ENCODE measurements at places on chromosomes 1 and 21.

- DNase-seq = peak; percentile 50
Observed at GRCh38 chr1:235270625-235271024, 57.4 kb downstream of the ARID4B start.

DNA sequence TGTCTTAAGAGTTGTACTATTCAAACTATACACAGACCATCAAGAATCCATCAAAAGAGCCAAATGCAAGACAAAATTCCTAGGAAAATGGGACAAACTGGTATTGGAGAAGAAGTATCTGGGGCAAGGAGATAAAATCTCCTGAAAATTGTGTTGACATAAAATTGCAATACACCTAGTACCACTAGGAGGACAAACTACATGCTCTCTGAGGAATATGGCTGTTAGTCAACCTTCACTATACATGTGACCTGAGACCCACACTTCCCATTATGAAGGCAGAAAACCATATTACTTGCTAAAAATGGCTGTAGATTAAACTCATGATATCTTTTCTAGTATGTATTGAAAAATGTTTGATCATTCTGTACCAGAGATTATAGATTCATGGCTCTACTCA lies 30.0 kb downstream of the IRF2BP2 start:
- peak; percentile 39 for DNase-seq

GRCh38 chr1:186653312-186653711 lies 26.9 kb downstream of the PTGS2 start:
- no peak for DNase-seq

- DNase-seq = no peak
Observed at GRCh38 chr1:65955503-65955902, 162.8 kb downstream of the PDE4B start.

DNA sequence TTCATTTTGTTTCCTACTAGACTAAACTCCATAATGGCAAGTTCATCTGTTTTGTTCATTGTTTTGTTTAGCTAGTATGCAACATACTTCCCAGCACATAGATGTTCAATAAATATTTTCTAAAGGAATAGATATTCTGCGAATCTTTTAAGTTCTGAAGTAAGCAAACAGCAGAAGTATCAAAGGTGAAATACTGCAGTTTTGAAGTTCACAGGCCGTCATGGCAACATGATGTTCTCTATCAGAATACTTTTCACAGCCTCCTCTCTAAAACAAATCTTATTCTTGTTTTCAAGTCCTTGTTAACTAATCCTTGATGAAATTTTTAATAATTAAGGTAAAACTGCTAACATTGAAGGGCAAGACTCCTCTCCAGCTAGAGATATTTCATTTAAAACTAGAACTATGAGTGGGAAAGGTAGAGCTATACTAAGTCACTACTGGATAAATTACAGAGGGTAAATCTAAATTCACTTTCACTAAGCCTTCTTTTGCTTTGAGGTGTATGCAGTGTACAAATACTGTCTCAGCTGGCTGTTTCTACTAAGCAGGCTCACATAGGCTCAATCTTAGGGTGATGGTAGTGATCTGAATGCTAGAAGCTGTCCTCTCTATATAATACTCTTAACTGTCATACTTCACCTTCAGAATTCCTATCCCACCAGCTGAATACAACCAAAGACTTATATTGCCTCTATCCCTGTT lies 96.7 kb downstream of the ZZZ3 start:
- DNase-seq = no peak

DNA sequence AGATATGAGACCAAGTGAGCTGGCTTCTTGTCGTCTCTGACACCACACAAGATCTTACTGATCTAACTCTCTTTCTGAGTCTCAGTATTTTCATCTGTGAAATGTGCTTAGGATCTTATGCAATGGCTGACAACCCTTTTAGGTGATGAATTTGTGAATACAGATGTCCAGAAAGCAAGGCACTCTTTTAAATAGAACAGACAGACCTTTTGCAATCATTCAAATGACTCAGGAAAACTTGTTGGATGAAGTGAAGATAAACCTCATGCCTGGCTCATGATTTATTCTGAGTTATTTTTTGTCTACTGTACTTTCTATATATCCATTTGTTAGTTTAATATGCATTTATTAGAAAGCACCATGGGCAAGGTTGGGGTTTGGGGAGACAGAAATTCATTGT lies 411.3 kb downstream of the PTPRU start:
- no peak for DNase-seq

DNA sequence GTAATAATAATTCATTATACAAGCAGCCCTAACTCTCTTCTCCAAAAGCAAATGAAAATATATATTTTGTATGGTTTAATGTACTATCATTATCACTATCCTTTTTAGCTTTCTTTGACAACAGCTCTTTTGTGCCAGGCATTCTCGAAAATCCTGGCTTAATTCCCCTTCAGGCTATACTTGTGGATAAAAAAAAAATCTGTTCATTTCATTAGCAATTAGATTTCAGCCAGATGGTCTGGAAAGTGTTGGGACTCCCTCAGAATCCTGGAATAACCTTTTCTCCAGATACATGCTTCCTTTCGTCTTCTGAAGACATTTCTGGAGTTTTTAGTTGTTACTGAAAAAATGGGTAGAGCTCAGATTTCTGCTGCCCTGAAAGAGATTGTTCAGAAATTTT lies 83.4 kb upstream of the PLPPR4 start:
- DNase-seq = no peak

GRCh38 chr1:55214934-55215193 lies 300 bp downstream of the USP24 start:
- DNase-seq = no peak

DNA sequence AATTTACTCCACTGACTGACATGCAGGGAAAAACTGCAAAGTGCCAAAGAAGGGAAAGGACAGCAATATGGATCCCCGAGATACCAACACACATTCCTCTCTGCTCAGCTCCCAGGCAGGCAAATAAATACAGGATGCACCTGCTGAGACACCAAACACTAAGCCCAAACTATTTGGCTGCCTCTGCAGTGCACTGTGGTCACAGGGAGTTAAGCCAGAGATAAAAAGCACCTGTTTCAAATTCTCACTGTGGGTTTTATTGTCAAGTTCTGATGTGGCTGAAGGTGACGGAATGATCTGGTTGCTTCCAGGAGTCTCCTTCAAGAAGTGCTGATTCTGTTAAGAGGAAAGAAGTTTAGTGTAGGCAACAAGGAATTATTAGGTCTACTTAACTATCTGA lies 17.7 kb downstream of the TEX38 start:
- DNase-seq = no peak

- no peak for DNase-seq
Observed at GRCh38 chr1:30764939-30765555, 7.5 kb upstream of the LAPTM5 start.

DNA sequence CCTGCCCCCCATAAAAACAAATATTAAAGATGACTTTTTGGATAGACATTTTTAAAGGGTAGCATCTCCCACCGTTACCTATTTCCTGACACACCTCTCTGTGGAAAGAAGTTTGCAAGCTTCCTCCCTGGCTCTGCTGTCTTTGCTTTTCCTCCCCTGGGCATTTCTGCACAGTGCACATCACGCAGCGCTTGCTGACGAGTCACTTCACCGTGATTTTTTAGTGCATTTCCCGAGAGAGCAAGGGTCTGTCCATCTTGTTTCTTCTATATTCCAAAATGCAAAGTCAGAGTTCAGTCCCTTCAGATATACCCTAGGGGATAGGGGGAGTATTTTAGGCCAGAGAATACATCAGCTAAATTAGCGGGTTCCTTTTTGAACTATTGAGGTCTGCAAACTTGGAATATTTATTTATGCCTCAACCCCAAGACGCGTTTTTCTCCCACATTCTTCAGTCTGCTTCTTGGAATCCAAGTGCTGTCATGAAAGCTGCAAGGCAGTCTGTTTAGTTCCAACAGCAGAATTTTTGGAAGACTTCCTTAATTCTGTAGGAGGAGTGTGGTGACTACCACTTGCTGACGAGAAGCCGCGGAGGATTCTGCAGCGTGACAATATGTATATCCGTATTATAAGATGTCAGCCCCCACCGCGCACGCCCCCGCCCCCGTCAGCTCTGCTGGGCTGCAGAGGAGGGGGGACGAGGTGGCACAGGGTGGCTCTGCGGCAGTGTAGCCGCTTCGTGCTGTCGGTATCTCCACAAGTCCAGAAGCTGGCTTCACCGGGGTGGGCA lies 22.4 kb downstream of the SMYD2 start:
- no peak for DNase-seq

GRCh38 chr1:160612613-160613218 lies 33.4 kb upstream of the CD84 start:
- no peak for DNase-seq

DNA sequence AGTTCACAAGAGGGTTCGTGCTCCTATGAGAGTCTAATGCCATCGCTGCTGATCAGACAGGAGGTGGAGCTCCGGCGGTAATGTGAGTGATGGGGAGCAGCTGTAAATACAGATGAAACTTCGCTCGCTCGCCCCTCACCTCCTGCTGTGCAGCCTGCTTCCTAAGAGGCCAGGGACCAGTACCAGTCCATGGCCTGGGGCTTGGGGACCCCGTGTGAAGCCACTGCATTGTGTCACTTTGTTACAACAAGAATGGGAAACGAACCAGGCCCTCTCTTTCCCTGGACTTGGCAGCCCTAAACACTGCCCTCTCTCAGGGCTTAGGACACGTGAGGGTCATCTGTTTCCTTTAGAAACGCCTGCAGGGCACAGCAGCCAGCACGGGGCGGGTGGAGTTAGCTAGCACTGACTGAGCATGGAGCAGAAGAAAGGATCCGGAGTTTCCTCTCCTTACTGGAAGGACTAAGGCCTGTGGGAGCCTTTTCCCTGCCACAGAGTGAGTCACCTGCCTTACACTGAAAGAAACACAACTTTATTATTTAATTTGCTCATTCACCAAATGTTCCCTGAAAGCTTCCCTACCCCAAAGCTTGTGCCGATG lies 185.2 kb upstream of the TMEM51 start:
- DNase-seq = no peak

DNA sequence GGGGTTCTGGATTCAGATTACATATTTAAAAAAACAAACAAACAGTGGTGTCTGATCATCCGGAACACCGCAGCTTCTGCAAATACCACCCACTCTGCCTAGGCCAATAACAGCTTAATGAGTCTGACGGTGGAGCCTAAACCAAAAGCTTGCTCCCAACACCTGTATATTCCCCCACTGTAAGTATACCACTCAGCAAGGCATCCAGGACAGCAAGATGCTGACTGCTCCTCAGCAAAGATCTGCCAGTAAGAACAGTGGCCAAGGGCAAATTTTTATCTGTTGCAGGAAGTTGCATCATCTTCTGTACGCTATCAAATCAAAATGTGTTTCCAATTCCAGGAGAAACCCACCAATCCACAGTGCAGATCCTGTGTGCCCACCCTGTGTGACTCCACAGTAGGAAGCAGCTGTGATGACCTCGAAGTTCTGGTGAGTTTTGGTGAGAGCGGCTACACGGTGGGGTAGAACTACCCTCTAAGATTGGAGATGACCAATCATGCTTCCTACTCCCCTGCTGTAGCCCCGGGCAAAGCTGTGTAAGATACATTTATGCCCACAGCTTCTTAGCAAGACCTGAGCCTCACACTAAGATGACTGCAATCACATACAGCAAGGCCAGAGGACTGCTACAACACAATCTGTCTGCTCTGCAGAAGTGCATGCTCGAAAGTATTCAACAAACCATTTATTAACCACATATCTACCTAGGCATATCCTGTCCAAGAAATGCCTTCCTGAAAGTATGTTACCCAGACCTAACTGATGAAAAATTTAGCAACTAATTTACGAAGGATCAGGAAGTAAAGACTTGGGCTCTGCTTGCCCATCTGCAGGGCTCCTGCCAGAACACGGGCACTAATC lies 30.5 kb downstream of the SIPA1L2 start:
- DNase-seq = no peak

- DNase-seq = no peak
Observed at GRCh38 chr1:23401313-23401712, 23.2 kb downstream of the TCEA3 start.

- DNase-seq = no peak
Observed at GRCh38 chr1:203512517-203512847, 18.5 kb downstream of the OPTC start.

- no peak for DNase-seq
Observed at GRCh38 chr1:178165196-178165595, 71.3 kb downstream of the RASAL2 start.

- DNase-seq = no peak
Observed at GRCh38 chr1:165887877-165888551, 60.6 kb downstream of the UCK2 start.

DNA sequence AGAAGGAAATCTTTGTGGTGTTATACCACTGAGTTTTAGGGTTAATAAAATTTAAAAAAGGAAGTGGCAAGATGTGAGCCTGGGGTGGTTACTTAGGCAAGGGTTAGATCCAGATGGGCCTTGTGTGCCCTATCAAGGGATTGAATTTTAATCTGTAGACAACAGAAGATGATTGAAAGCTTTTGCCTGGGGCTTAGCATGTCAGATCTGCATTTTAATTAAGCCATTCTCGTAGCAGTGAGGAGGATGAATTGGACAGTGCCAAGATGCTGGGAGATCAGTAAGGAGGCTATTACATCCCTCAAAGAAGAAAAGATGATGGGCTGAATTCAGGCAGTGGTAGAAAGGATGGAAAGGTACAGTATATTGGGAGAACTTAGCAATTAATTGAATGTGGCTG lies 42.3 kb downstream of the HMGB4 start:
- no peak for DNase-seq

- DNase-seq = no peak
Observed at GRCh38 chr1:164720440-164721227, 161.7 kb downstream of the PBX1 start.

GRCh38 chr1:243354511-243355153 lies 98.8 kb downstream of the SDCCAG8 start:
- peak; percentile 32 for DNase-seq

DNA sequence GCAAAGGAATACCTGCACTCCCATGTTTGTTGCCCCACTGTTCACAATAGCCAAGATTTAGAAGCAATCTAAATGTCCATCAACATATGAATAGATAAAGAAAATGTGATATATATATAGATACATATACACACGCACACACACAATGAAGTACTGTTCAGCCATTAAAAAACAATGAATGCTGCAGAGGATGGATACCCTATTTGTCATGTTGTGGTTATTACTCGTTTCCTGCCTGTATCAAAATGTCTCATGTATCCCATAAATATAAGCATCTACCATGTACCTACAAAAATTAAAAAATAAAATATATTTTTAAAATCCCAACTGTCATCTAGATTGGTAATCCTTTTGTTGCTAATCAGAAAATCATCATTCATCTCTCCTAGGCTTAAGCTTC lies 634.8 kb upstream of the ADGRL2 start:
- DNase-seq = no peak

DNA sequence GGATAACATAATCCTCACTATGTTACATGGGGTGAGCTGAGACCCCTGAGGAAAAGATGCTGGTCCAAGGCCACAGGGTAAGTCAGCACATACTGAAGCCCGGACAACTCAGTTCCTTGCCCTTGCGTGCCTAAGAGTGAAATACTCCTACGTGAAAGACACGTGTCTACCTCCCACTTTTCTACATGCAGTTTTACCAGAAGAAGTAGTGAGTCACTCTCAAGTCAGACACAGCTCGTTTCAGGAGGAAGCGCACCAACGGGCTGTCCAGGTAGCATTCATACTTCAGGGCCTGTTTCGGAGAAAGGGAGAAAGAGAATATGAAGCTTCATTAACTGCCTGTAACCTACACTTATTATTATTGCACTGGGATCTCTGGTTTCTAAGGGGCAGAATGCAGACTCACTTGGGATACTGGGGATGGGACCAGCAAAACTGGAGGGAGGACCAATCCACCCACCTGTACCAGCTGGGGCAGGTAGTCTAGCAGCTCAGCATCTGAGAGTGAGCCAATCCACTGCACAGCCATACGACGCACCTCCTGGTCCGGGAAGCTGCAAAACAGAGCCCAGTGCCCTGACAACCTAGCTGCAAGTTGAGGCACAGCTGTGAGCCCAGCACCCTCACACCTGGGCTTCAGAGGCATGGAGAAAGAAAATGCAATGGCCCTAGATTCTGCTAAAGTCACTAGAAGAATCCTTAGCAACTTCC lies 32.4 kb upstream of the PPP1R15B start:
- no peak for DNase-seq
